ENCODE measurements at places on chromosomes 13 and 19.

GRCh38 chr13:97224544-97225300 lies 2.6 kb downstream of the MBNL2 start:
- peak; percentile 38 for DNase-seq

DNA sequence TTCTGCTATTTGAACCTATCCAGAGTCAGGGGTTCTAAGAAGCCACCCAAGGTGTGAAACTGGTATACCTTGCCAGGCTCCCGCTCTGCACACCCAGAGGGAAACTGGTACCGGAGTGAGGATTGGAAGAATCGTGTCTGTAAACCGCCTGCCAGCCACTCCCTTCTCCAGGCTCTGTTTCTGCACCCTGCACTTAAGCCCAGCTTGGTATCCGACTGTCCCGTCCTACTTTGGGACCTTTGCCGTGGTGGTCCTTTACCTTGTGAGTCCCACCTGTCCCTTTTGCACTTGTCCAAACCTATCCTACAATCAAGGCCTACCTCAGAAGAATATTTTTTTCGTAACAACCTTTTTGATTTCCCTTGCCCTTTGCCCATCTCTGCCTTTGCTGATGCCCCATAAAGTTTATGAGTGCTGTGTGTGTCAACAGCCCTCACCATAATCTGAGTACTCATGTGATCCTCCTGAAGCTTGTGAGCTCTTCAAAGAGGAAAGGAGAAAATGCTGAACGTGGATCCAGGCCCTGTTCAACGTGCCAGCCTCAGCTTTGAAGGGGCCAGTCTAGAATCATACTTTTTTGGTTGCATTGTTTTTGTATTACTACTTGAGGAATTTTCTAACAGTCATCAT lies 44.7 kb downstream of the GARRE1 start:
- no peak for DNase-seq

DNA sequence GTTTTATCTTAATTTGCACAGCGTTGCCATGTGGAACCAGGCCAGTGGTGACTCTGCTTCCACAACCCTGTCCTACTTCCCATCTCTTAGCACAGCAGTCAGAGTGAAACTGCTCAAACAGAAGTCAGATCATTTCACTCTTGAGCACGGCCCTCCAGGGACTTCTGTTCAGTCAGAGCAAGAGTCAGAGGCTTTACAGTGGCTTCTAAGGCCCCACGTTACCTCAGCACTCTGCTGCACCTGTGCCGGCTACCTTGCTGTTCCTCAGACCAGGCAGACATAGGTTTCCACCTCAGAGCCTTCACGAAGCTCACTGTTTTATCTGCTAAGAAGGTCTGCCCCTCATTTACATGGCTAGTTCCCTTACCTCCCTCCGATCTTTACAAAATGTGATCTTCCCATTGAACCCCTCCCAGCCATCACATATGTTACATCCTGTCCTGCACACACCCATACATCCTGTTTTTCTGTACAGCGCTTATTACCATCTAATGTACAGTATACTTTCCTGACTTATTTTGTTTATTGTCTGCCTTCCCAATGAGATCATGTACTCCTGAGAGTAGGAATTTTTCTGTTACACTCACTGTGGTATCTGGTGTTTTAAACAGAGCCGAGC lies 41.6 kb downstream of the TM9SF2 start:
- no peak for DNase-seq

- DNase-seq: no peak
Observed at GRCh38 chr19:18898607-18899408, 2.9 kb upstream of the CERS1 start.

- DNase-seq: no peak
Observed at GRCh38 chr19:18419699-18420460, 682 bp downstream of the SSBP4 start.

GRCh38 chr19:33443638-33444561 lies 70.4 kb downstream of the CEBPG start:
- DNase-seq: no peak

DNA sequence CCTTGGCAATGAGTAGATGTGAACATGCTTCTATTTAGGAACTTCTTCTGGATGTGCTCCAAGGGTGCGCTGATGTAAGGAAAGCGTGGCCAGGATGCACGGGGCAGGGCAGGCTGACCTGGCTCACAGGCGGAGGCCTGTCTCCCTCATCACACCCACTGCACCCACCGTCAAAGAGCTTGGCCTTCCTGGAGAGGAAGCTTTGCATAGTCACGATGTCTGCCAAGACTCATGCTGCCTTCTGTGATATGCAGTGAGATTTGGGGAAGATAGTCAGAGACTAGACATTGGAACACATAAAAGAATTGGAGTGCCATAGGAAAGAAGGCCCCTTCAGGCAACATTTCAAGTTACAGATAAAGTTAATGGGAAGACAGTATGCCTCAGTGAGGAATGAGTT lies 82.0 kb downstream of the MYO16 start:
- no peak for DNase-seq

DNA sequence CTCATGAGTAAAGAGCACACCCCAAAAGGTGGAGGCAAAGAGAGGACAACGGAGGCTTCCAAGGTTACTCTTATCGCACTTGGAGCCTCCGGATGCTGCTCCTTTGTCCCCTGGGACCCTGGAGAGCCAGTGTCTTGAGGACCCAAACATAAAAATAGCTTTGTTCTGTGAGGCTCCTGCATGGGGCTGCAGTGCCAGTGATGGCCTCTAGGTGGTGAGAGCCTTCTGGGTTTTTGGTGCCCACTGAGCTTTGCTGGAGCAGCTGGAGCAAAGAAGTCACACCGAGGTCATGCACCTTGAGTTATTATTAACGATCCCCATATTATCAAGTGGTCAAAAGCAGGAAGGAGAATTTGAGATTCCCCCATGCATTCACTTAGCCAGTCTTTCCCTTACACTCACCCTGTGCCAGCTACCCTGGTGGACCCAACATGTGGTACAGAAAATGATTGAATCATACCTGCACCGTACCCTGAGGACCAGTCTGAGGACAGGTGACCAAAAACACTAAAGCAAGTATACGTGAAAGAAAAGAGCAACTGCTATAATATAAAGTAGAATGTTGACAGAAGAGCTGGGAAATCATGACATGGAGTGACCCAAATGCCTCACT lies 41.5 kb downstream of the ZNF682 start:
- DNase-seq: peak; percentile 4

- no peak for DNase-seq
Observed at GRCh38 chr13:106494936-106495335, 40.5 kb downstream of the EFNB2 start.

DNA sequence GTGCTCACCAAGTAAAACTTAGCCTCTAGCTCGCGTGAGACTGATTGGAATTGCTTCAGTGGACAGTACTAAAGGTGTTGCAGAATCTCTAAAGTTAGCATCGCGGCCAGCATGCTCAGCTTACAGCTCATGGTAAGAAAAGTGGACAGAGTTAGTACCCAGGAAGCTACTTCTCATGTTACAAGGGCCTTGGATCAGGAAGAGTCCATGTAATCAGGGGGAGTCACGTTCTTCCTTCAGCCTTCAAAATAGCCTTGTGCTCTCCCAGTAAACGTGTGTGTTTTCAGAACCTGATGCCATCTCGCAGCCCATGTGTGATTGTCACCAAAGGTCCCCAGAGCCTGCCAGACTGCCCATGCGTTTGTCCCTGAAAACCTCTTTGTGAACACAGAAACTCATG lies 195.8 kb upstream of the RNF113B start:
- no peak for DNase-seq

- DNase-seq: no peak
Observed at GRCh38 chr13:83216479-83217245, 665.6 kb downstream of the SLITRK1 start.

DNA sequence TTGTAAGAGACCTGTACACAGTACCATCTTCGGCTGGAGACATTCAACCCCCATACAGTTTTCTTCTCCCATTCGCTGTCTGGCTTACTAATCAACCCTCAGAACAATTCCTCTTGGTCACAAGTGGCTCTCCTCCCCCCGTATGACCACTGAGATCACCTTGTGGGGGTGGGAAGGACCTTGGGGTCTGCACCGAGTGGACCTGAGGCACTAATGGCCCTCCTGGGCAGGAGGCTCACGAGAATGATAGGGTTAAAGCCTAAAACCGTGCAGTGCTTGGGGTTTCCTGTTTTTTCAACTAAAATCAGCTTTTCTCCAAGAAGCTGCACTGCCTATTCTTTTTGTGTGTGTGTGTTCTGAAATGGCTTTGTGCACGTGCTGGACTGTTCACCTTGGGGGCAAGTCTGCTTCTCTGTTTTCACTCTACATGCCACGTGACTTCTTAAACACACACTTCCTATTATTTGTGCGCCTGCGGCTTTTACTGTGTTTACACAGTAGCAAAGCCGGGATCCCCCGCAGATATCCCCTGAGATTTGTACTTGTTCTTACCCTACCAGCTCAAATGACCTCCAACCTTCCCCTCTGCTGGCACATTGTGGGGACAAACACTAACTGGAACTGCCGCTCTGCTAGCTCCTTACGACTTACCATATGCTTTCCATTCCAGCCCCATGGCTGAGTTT lies 12.3 kb downstream of the RBM26 start:
- DNase-seq: peak; percentile 83

- DNase-seq: no peak
Observed at GRCh38 chr13:98267080-98267912, 90.2 kb upstream of the RNF113B start.

Data from naive thymus-derived CD8-positive, alpha-beta T cell (primary cell).